IMR-90 (cell line): ENCODE measurements at places on chromosomes 2 and 18. TPM values are rescaled to one million over a fixed set of nuclear protein-coding genes. Genes with fewer than 3 reads are reported as not detected.

Gene TEX51
- not detected in 2 replicates for total RNA-seq

Gene TTC21B
- total RNA-seq: 17.2 and 23.1 TPM in 2 replicates

Gene UGT1A8
- total RNA-seq: not detected in 2 replicates

Gene CEP192
- 29.0 and 34.2 TPM in 2 replicates for total RNA-seq

Gene IL36B
- not detected in 2 replicates for total RNA-seq

Gene HAUS1
- 25.3 and 32.2 TPM in 2 replicates for total RNA-seq

Gene ERBB4
- not detected in 2 replicates for total RNA-seq

Gene DNAJC5G
- total RNA-seq: not detected in 2 replicates

Gene CDH19
- not detected in 2 replicates for total RNA-seq

Gene MERTK
- total RNA-seq: 0.28 and 0.36 TPM in 2 replicates

Gene EIF2AK3
- total RNA-seq: 20.3 and 22.8 TPM in 2 replicates

Gene PAX8
- total RNA-seq: 0.18 and 0.28 TPM in 2 replicates

Gene SLC14A1
- total RNA-seq: 21.7 and 31.9 TPM in 2 replicates

Gene ALPI
- not detected in 2 replicates for total RNA-seq

Gene HSBP1L1
- total RNA-seq: 7.8 and 8.6 TPM in 2 replicates
